Psoas muscle (tissue), 8 donors: ENCODE measurements at places on chromosomes 13 and 19. TPM values are rescaled to one million over a fixed set of nuclear protein-coding genes. Genes with fewer than 3 reads are reported as not detected.

Gene PSG1
- total RNA-seq = not detected

Gene ZNF208
- total RNA-seq = 1.2 TPM

Gene ZNF841
- 3.2 TPM for total RNA-seq

Gene CYP2F1
- not detected for total RNA-seq

Gene RETN
- total RNA-seq = 0.57 TPM

Gene ZNF534
- 0.11 TPM for total RNA-seq

Gene GNG7
- total RNA-seq = 5.4 TPM

- DNase-seq = no peak
These were observed 2700.2 kb downstream of the PCDH9 start for GRCh38 chr13:64529874-64530485.

GRCh38 chr13:109771926-109772325, 14.5 kb downstream of the IRS2 start:
- no peak for DNase-seq

DNA sequence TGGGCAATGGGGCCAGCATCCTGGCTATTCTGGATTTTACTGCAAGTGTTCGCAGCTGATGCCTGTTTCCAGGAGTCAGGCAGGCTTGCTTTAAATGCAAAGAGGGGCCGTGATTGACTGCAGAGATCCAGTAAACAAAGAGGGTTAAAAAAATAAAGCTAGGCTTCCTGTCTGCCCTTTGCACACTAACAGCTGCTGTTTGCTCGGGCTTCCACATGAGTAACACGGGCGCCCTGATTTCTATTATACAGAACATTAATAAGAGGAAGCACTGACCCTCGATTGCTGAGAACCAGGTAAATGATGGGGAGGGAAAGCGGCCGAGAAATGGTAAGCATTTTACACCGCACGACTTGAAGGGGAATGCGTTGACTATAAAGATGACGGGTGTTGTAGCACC, 254.2 kb upstream of the ZNF507 start:
- DNase-seq = no peak

- no peak for DNase-seq
These were observed 355.8 kb downstream of the MYO16 start for GRCh38 chr13:108985166-108985565.

- peak; percentile 77 for DNase-seq
These were observed 11.8 kb downstream of the SH3GL1 start for GRCh38 chr19:4388337-4389063.

- DNase-seq = no peak
These were observed 29.1 kb downstream of the CUL4A start for GRCh38 chr13:113238536-113238935.

DNA sequence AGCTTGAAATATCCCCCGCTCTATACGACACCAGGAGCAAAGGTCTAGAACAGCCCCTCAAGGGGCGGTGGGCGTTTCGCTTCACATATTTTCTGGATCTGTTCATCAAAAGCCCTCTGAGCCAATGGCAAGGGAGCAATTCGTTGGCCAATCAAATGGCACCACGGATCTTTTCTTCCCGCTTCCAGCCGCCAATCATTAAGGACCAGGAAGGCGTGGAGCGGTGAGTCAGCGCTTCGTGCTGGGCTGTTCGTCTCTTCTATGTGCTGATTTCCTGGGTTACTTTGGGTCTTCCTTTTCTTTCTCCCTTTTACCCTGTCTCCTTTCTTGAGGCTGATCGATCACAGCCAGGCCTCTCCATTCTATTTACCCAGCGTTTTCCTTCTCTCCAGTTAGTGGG, at the start of gene NLRP4:
Gene NLRP4, plus strand, starts transcription at position 201 of the 400 bp plus-strand sequence. CDS start 15,541 bp downstream, outside the sequence.
- DNase-seq = no peak

DNA sequence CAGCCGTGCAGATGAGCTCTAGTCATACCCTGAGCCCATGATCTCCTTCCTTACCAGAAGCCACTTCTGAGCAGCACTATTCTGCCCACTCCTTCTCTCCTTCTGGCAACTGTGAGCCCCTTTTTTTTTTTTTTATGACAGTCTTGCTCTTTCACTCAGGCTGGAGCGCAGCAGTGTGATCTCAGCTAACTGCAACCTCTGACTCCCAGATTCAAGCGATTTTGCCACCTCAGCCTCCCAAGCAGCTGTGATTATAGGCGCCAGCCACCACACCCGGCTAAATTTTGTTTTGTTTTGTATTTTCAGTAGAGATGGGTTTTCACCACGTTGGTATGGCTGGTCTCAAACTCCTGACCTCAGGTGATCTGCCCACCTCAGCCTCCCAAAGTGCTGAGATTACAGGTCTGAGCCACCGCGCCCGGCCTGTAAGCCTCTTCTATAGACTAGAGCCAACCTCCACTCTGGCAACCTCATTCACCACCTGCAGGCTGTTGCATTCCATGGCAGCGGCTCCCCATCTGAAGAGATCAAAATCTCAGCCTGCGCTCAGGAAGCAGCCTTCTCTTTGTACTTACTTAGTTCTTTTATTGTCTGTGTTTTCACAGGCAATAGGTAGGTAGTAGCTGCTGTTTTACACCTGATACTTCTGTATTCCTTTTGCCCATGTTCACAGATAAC, 34.8 kb upstream of the NDFIP2 start:
- no peak for DNase-seq

- no peak for DNase-seq
These were observed 961.9 kb downstream of the DIAPH3 start for GRCh38 chr13:59201841-59202240.

GRCh38 chr13:31022288-31022895, 89.9 kb downstream of the TEX26 start:
- DNase-seq = no peak

- DNase-seq = no peak
These were observed 145.0 kb downstream of the TNFRSF19 start for GRCh38 chr13:23715092-23715761.

GRCh38 chr13:20772401-20773131, 1.2 kb downstream of the EEF1AKMT1 start:
- DNase-seq = no peak

- DNase-seq = no peak
These were observed 7.9 kb downstream of the PIP5K1C start for GRCh38 chr19:3692141-3693024.

- DNase-seq = no peak
These were observed 571 bp downstream of the ZNF302 start for GRCh38 chr19:34678085-34678412.

- no peak for DNase-seq
These were observed 83.7 kb downstream of the NALCN start for GRCh38 chr13:101332583-101332982.

GRCh38 chr19:48913114-48913889, 13.2 kb downstream of the NUCB1 start:
- DNase-seq = no peak

- no peak for DNase-seq
These were observed 25.2 kb downstream of the IPO5 start for GRCh38 chr13:97978651-97979050.

DNA sequence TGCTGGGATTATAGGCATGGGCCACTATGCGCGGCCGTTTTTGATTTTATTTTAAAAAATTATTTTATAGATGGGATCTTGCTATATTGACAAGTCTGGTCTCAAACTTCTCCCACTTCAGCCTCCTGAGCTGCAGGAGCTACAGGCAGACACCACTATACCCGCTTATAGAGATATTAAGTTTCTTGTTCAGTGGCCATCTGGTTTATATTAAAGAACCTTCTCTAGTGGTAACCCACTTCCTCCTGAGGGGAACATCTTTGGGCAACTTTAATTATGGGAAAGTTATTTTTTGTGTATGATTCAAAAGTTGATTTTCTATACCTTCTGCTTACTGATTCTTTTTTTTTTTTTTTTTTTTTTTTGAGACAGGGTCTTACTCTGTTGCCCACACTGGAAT, 172.7 kb downstream of the KLF5 start:
- no peak for DNase-seq

DNA sequence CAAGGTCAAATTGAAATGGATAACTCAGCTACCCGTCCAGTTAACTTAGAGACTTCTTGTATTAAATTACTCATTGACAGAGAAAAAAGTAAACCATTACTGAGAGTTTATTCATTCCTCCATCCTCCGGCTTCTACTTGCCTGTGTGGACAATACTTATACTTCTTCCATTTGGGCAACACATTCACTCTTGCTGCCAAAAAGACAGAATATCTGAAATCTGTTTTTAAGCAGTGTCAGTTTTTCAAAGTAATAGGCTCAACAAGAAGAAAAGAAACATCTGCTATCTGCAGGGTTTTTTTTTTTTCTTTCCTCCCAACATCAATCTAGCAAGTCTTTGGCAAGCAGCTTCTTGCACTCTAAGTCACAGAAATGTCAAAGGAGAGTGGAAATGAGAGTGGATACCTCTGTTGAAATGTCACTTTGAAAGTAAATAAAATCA, 1142.8 kb downstream of the PCDH9 start:
- DNase-seq = no peak

DNA sequence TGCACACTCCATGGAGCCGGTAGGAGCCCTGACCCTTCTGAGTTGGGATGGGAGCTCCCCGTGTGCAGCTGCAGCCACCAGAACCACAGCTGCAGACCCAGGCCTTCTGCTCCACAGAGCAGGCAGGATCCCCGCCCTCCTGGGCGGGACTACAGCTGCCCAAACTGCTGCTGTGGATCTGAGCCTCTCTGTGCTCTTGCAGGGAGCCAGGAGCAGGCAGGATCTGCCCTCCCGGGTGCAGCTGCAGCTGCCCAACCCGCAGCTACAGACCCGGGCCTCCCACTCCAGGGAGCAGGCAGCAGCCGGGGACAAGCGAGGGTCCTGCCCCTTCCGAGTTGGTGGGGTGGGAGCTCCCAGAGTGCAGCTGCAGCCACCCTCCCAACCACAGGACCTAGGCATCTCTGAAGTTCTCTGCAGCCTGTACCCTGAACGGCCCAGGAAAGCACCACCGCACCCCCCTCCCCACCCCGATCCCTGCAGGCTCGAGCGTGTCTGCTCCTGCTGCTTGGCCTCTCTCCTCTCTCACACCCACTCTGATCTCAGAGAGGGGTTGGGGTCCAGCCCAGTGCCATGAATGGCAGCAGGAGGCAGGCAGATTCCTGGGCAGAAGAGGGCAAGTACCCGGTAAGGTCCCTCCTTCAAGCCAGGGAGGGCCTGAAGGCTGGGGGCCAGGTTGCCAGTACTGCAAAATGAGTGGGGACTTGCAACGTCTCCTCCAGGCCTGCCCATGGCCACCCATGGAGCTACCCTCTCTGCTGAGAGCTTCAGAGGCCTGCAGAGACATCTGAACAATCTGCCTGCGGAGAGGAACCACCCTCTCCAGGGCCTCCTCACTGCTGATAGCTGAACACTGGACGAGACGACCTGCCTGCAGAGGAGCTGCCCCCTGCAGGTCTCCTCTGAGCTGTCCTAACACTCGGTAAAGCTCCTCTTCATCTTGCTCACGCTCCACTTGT, 16.4 kb upstream of the EMP3 start:
- DNase-seq = no peak

DNA sequence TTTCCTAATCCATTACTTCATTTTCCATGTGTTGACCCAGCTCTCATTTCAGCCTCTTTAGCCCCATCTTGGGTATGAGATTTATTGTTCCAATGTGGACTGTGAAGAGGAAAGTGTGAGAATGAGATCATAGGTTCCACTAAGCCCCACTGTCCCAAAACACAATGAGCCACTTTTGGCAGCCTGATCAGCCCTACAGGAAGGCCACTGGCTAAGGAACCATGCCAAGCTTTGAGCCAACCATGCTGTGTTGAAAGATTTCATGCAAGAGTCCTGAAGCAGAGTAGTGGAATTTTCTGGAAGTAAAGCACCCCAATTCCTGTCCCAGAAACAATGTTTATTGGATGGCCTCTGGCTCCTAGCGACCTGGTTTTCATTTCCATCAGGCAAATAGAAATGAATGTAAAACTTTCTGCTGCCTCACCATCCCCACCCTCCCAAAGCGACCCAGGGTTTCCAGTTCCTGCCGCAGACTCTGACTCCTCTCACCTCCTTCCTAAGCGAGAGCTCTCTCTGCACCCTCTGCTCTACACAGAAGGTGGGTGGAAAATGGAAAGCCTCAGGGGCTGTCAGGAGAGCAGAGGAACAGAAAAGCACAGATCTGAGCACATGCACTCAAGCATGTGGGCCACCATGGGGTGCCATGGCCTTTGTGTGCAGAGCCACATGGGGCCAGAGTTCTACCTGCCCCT, 73.1 kb downstream of the KCTD12 start:
- peak; percentile 68 for DNase-seq

- DNase-seq = no peak
These were observed 33.7 kb upstream of the POSTN start for GRCh38 chr13:37632294-37632693.

DNA sequence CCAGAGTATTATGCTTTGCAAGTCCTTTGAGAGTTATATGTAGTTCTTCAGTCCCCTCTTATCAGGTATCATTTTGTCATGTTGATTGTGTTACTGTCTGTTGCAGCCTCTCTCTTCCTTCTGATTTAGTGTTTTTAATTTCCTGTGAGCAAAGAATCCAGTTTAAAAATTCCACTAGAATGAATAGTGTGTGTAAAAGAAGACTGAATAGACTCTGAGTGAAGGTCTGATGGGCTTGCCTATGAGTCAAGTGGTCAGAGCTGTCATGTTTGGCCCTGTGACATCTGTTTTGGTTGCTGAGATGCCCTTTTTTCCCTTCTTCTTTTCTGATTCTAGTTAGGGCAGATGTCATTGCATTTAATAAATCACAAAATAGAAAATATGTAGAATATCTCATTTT, 23.3 kb upstream of the KCTD4 start:
- DNase-seq = no peak

DNA sequence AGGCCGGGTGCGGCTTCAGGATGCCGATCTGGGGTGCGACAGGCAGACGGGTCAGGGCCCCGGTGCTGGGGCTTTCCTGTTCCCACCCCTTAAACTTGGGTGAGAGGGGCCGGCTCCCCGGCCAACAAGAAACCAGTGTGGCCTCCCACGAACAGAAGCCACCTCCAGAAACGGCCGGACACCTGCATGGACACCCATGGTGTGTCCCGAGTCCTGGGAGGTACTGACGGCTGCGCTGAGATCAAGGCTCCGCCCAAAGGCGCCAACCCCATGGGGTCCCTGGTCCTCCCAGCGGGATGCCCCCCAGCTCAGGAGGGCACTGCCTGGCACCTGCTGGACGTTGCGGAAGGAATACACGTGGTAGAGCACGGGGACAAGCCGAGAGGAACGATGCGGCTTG, 11.5 kb downstream of the POLRMT start:
- DNase-seq = peak; percentile 46

- no peak for DNase-seq
These were observed 657 bp downstream of the ZNF550 start for GRCh38 chr19:57559008-57559403.

DNA sequence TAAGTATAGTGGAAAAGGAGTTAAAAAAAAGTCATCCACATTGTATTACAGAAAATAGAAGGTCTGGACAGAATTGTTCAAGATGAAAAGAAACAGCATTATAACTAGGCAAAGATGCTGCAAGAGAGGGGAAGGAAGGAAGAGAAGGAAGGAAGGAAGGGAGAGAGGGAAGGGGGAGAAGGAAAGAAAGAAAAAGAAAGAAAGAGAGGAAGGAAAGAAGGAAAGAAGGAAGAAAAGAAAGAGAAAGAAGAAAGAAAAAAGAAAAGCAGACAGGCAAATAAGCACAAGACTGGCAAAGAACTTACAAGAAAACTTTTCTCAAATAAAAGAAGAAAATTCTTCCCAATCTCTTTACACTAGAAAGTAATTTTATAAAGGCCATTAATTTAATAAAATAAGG, 15.1 kb upstream of the FLT1 start:
- no peak for DNase-seq
